ENCODE measurements at places on chromosomes 6 and 20.

DNA sequence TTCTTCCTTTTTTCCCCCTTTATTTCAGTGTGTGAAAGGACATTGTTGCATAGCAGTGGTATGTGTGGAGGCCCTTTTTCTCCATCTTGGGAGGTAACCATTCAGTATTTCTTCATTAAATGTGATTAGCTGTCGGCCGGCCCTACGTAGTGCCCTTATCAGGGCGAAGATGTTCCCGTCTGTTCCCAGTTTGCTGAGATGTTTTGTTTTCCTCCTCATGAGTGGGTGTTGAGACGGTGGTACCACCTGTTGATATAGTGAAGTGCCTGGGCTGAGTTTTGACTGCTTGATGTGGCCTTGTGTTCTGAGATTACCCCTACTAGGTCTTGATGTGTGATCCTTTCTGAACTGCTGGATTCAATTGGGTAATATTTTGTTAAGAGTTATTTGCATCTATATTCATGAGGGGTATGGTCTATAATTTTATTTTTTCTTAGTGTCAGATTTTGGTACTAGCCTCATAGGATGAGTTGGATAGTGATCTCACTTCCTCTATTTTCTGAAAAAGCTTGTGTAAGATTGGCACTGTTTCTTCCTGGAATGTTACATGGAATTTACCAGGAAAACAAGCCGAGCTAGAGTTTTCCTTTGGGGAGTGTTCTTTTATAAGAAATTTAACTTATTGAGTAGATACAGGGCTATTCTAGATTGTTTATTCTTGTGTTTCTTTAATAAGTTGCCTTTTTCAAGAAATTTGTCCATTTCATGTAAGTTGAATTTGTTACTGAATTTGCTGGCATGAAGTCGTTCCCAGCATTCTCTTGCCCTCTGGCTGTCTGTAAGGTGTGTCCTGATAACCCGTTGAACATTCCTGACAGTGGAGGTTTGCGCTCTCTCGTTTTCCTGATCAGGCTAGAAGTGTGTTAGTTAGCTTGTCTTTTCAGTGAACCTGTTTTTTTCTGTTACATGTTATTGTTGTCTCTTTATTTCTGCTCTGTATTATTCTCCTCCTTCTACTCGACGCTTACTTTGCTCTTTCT, 4.3 kb downstream of the MTG2 start:
- no peak for DNase-seq

DNA sequence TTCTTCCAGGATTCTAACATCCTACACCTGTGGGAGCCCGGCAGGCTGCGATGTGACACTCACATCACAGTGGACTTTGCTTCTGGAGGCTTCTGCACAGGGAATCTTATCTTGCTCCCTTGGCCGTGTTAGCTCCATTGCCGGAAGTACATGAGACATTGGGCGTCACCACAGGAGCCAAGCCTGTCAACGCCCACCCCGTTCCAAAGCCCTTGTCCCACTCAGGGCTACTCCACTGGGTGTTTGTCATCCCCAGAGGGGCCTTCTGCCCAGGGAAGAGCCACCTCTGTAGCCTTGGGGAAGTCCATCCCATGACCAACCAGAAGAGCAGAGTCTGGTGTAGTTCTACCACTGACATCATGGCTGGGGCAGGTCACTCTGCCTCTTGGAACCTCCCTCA, 1.7 kb downstream of the RAB44 start:
- no peak for DNase-seq

GRCh38 chr6:170253226-170253909, 37.5 kb downstream of the DLL1 start:
- DNase-seq: no peak

- no peak for DNase-seq
Measured at GRCh38 chr20:59010995-59011873, 4.2 kb upstream of the CTSZ start.

DNA sequence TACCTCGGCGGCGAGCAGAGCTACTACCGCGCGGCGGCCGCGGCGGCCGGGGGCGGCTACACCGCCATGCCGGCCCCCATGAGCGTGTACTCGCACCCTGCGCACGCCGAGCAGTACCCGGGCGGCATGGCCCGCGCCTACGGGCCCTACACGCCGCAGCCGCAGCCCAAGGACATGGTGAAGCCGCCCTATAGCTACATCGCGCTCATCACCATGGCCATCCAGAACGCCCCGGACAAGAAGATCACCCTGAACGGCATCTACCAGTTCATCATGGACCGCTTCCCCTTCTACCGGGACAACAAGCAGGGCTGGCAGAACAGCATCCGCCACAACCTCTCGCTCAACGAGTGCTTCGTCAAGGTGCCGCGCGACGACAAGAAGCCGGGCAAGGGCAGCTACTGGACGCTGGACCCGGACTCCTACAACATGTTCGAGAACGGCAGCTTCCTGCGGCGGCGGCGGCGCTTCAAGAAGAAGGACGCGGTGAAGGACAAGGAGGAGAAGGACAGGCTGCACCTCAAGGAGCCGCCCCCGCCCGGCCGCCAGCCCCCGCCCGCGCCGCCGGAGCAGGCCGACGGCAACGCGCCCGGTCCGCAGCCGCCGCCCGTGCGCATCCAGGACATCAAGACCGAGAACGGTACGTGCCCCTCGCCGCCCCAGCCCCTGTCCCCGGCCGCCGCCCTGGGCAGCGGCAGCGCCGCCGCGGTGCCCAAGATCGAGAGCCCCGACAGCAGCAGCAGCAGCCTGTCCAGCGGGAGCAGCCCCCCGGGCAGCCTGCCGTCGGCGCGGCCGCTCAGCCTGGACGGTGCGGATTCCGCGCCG, 994 bp downstream of the FOXC1 start:
- no peak for DNase-seq

DNA sequence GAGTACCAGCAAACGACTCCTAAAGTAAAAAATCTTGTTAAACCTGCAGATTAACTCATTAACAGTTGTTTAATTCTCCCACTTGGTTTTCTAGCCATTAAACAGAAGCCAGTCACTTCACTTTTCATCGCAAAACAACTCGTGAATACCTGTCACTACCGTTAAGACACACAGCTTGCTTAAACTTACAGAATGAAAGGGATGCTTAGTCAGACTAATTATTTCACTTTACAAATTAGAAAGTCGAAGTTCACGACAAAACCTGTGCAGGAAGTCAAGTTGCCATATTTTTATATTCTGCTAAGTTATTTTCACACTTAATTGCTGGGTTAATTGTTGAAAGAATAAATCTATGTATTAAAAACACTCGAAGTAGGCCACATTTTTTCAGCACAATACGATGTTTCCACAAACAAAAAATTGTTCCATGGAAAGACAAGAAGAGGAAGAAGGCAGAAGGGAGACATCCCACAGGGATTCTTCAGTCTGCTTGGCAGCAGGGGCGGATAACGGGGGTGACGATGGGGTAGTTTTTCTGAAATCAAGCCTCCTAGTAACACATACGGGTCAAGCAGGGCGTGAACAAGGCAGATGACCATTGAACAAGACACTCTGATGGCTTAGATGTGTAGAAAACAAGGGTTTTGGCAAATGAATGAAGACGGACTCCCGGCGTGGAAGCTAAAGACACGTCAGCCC, 933 bp downstream of the SSR1 start:
- DNase-seq: no peak

GRCh38 chr6:140040396-140040795, 665.9 kb upstream of the CITED2 start:
- DNase-seq: no peak

GRCh38 chr20:59809630-59810448, 123.6 kb downstream of the SYCP2 start:
- DNase-seq: no peak

DNA sequence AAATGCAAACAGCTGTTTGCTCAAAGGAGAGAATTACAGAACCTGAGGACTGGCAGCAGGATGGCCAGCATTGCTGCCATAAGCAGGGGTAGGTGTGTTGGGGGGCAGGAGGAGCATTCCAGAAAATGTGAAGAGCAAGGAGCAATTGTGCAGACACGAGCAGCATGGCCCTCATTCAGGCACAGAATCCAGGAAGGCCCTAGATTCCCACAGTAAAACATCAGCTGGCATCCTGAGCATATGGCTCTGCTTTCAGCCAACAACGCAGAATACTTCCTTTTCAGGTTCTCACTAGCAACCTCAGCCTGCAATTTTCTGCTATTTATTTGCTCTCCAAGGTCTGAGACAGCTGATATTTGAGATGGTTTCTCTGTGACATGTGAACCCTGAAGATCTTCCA, 243.4 kb upstream of the POU3F2 start:
- DNase-seq: no peak

DNA sequence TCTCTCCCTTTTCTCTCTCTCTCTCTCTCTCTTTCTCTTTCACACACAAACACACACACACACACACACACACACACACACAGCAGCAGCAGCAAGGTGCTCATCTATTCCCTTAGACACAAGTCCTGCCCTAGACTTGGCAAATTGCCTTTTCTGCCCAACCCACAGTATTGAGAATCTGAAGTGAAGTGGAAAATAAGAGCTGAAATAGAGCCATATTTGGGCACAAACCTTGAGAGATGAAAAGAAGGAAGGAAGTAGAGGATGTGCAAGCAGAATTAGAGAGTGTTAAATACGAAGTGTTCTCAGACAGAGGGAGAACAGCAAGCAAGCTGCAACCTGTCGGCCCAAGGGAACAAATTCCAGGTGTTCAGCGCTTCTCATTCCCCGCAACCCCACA, 557.5 kb upstream of the NOX3 start:
- no peak for DNase-seq

DNA sequence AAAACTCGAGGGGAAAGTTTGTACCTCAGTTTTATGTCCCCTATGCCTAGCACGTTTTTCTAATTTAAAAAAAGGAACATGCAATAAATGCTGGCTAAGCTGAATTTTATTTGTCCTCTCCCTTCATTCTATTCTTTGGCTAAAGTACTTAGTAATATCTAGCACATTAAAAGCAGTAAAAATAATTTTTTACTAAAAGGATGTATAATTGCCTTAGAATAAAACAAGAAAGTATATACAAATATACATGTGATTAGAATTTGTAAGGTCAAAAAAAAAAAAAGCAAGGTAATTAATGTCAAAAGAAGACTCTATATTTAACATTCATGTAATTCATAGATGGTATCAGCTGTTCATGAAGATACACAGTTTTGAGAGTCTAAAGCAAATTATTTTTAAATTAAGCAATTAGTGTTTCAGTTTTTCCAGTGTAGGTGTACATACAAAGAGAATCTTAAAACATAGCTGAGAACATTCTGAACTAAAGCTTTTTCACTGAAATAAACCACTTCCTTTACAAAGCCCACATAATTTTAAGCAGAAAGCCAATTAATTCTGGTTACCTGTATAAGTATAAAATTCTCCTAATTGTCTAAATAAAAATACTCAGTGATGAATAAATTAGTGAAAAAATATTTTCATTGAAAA, 32.4 kb downstream of the HBS1L start:
- no peak for DNase-seq

DNA sequence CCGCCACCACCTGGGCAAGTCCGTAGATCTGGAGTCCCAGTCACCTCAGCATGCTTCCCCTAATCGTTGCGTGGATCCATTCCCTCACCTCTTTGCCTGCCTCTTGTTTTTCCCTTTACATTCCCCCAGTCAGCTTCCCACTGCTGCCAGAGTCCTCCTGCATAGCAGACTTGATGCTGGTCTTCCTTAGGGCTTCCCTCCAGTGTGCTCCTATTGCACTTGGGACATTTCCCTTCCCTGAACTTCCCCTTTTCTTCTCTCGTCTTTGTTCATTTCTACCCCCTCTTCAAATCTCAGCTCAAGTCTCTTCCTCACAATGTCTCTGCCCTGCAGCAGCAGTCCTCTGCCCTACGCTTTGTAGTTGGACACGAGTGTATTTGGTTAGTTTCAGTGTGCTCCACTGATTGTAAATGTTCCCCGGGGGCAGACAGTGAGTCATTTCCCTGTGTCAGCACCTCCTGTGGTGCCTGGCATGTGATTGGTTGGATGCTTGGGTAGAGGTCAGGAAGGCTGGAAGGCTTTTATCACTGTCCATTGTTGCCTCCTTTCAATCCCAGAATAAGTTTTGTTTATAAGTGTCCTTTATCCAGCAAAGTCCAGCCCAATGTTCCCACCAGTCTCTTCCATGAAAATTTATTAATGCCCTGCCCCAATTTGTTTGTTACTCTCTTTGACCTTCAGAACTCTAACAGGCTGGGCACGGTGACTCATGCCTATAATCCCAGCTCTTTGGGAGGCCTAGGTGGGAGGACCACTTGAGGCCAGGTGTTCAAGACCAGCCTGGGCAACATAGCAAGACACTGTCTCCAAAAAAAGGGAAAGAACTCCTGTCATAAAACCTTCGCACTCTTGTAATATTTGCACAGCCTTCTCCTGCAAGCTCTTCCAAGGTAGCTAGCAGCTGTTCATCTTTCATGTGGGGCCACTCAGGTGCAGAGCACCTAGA, 38.3 kb downstream of the FAM120B start:
- no peak for DNase-seq

DNA sequence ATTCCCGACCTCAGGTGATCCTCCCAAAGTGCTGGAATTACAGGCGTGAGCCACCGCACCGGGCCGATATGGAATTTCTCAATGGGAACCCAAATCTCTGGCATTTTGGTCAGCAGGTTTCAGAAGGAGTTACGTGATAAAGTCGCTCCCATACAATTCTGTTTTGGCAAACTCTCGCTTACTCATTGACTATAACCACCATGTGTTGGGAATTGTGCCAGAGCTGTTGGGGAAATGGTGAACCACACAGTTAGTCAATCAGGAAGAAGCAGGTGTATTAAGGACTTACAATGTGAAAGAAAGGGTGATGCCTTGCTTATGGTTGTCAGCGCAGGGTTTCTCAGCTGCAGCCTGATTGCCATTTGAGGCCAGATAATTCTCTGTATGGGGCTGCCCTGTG, 410.5 kb downstream of the QKI start:
- DNase-seq: no peak
